ENCODE measurements at places on chromosomes 11 and 22. TPM values are rescaled to one million over a fixed set of nuclear protein-coding genes. Genes with fewer than 3 reads are reported as not detected.
A peak's percentile ranks its signal among the peaks of the same experiment; 100 is the strongest.

The LRRC74B gene
- not detected for total RNA-seq

The GRAP2 gene
- 3.5 TPM for total RNA-seq

The C11orf68 gene
- total RNA-seq, result 10.5 TPM

The OR4A16 gene
- total RNA-seq, result not detected

The DKK3 gene
- total RNA-seq, result 38.5 TPM

The LARGE2 gene
- total RNA-seq, result 4.2 TPM

The NPTXR gene
- total RNA-seq, result 4.1 TPM

The SIRT3 gene
- 63.7 TPM for total RNA-seq

- no peak overlapping the region for H3K4me3 ChIP-seq
- no peak for DNase-seq
- H3K4me1 ChIP-seq, result peaks cover 9% of the 10 kb centered on the region
- no peak overlapping the region for H3K27ac ChIP-seq
These were observed 80.6 kb upstream of the TIMP3 start for GRCh38 chr22:32720924-32721323.

- no peaks in the 10 kb centered on the region for H3K27me3 ChIP-seq
- H3K4me1 ChIP-seq, result peaks cover 4% of the 10 kb centered on the region
- H3K27ac ChIP-seq, result no peak overlapping the region
- no peak overlapping the region for H3K4me3 ChIP-seq
- DNase-seq, result no peak
These were observed 104.7 kb upstream of the RRM1 start for GRCh38 chr11:3989921-3990290.

DNA sequence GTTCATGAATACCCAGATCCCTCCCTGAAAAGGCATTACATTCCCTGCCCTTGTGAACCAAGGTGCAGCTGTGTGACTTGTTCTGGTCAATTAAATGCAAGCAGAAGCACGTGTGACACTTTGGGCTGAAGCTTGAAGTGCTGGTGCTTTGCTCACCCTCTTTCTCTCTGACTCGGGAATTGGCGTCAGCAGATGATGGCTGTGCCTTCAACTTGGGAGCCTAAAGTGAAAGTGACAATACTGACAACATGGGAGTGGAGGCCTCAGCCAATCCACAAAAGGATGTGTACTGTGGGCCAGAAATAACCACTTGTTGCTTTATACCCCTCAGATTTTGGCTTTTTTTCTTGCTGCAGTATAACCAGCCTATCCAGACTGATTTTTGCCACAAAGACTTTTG, 148.3 kb upstream of the THY1 start:
- DNase-seq, result no peak
- H3K36me3 ChIP-seq, result no peaks in the 10 kb centered on the region
- H3K4me3 ChIP-seq, result no peak overlapping the region
- H3K27me3 ChIP-seq, result no peaks in the 10 kb centered on the region
- H3K4me1 ChIP-seq, result peaks cover 4% of the 10 kb centered on the region

- no peaks in the 10 kb centered on the region for H3K4me1 ChIP-seq
- H3K36me3 ChIP-seq, result no peaks in the 10 kb centered on the region
- DNase-seq, result no peak
- H3K4me3 ChIP-seq, result no peak overlapping the region
- no peaks in the 10 kb centered on the region for H3K27me3 ChIP-seq
These were observed 350.7 kb upstream of the NARS2 start for GRCh38 chr11:78925387-78925786.

GRCh38 chr22:19448076-19448607, 631 bp upstream of the C22orf39 start:
- peaks cover 27% of the 10 kb centered on the region for H3K4me1 ChIP-seq
- H3K36me3 ChIP-seq, result peaks cover 26% of the 10 kb centered on the region
- H3K27ac ChIP-seq, result peak overlapping the region; percentile 96

DNA sequence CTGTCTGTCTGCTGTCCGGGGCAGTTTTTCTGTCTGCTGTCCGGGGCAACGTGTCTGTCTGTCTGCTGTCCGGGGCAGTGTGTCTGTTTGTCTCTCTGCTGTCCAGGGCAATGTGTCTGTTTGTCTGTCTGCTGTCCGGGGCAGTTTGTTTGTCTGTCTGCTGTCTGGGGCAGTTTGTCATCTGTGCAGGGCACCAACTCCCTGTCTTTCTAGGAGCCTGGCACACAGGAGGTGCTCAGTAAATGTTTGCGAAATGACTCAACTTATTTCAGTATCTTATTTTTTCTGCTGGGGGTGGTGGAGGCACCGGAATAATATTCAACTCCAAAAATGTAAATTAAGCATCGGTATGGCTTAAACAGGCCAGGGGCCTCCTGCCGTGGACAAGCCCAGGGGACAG, 12.0 kb upstream of the TTLL12 start:
- DNase-seq, result no peak
- no peaks in the 10 kb centered on the region for H3K36me3 ChIP-seq
- H3K27ac ChIP-seq, result no peak overlapping the region
- no peak overlapping the region for H3K4me3 ChIP-seq

DNA sequence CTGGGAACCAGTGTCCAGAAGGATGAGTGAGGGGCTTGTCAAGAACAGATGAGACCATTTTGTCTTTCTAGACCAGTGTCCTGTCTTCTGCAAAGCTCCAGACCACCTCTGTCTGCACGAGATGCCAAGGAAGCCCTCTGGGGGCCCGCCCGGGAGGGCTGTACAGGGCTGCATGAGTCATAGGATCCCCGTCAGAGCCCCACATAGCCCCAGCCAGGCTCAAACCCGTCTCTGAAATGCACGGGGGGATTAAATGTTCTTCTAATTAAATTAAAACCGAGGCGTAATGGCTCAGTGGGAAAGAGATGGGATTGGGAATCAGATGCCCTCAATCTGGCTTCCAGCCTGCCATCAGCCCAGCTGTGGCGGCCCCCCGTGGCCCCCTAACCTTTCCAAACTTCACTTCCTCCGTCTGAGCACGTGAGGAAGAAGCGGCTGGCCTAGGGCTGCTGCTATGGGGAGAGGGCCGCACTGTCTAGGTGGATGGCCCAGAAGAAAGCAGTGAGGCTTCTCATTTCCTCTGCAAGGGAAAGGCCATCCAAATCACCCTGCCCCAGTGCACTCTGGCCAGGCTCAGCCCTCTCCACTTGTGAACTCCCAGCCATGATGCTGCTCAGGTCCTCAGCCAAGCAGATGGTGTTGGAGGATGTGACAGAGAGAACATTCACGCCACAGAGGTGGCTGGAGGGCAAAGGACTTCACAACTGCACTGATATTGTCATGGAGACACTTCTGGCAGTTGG, 32.8 kb downstream of the KCNQ1OT1 start:
- peaks cover 58% of the 10 kb centered on the region for H3K36me3 ChIP-seq
- no peak overlapping the region for H3K4me3 ChIP-seq
- H3K27me3 ChIP-seq, result no peaks in the 10 kb centered on the region

DNA sequence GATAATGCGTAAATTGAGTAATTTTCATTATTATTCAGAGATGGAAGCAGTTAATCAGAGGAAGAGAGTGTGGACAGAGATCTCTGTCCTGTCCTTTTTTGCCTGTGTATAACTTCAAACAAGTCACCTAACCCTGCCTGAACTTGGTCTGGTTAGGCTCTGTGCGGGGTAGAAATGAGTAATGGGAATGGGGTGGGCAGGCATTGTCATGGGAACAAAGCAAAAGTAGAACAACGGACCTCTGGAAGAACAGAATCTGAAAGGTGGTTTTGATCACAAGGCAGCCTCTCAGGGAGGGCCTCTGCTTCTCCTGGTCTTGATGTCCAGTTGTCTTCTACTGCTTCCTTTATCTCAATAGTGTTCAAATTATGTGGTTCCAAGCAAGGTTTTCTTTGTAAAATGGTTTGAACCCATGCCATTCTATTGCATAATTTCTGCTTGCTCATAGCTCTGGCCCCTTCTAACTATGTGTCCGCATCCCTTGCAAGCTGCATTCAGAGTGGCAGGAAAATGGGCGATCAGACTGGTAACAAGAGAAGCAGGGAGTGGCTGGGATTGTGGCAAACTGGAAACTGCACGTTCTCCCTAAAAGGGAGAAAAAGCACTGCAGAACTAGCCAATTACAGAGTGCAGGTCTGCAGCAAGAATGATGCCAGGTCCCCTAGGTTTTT, 76.1 kb downstream of the PRR5L start:
- H3K4me3 ChIP-seq, result no peak overlapping the region
- DNase-seq, result no peak
- peaks cover 30% of the 10 kb centered on the region for H3K27me3 ChIP-seq
- peaks cover 13% of the 10 kb centered on the region for H3K4me1 ChIP-seq
- no peaks in the 10 kb centered on the region for H3K36me3 ChIP-seq
- H3K27ac ChIP-seq, result peak overlapping the region; percentile 76

GRCh38 chr11:61577383-61578118, 3.3 kb downstream of the SYT7 start:
- no peak overlapping the region for H3K27ac ChIP-seq
- no peaks in the 10 kb centered on the region for H3K36me3 ChIP-seq
- DNase-seq, result peak; percentile 74
- H3K4me3 ChIP-seq, result no peak overlapping the region
- peaks cover 41% of the 10 kb centered on the region for H3K27me3 ChIP-seq
- H3K4me1 ChIP-seq, result peaks cover 12% of the 10 kb centered on the region

DNA sequence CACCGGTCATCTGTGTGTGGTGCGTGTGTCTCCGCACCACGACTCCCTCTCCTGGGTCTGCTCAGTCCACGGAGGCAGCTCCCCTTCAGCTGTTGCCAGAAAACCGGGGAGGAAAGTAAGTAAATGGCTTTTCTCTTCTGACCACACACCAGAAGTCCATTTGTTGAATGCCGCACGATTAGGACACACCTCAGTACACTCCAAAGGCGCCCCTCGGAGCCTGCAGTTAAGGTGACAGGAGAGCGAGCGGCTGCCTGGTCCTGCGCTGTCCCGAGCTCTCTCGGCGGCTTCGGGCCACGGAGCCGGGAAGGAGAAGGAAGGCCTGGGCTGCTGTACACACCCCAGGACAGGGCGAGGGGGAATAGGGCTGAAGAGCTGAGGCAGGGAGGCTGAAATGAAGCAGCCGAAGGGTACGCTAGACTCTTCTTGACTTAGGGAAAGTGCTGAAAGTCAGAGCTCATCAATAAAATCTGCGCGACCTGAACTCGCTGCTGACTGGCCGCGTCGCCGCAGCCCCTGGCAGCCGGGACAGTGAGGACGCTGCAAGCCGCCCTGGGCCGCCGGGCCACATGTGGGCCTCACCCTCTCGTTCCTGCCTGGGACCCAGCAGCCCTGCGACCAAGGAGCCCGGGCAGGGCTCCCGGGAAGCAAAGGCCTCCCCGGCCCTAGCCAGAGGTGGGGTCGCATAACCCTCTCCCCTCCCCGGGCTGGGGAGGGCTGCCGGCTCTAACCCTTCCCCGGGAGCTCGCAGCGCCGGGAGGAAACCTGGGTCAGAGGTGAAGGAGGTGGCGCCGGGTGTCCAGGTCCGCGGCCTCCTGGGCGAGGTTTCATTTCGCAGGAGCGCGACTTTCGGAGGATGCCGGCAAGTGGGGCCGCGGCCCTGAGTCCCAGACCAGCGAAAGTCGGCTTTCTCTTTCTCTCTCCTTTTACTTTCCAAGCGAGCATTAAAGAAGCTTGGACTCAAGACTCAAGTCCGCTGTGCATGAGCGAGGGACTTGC, 1.6 kb upstream of the PAX6 start:
- peaks cover 69% of the 10 kb centered on the region for H3K27me3 ChIP-seq
- H3K4me3 ChIP-seq, result peak overlapping the region; percentile 56
- peaks cover 85% of the 10 kb centered on the region for H3K4me1 ChIP-seq
- H3K36me3 ChIP-seq, result no peaks in the 10 kb centered on the region

- no peaks in the 10 kb centered on the region for H3K27me3 ChIP-seq
- H3K4me1 ChIP-seq, result no peaks in the 10 kb centered on the region
- no peaks in the 10 kb centered on the region for H3K36me3 ChIP-seq
- no peak for DNase-seq
These were observed 37.2 kb upstream of the GRAMD1B start for GRCh38 chr11:123392844-123393243.

DNA sequence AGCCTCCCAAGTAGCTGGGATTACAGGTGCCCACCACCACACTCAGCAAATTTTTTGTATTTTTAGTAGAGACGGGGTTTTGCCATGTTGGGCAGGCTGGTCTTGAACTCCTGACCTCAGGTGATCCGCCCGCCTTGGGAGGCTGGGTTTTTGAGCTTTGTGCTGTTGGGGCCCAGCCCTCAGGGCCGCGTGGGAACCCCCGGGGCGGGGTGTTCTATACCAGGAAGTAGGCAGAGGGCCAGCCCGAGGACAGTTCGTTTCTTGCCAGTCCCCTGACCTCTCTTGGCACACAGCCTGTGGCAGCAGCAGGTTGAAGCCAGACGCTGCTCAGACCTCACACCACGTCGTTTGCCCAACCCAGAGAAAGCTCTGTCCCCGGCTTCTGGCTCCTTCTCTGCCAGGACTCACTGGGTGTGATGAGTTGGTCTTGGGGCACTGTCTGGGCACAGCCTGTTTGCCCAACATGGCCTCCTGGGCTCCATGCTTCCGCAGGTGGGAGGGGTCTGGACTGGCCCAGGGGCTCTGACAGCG, 24.9 kb upstream of the CHKA start:
- no peaks in the 10 kb centered on the region for H3K27me3 ChIP-seq
- DNase-seq, result peak; percentile 92
- peak overlapping the region; percentile 95 for H3K27ac ChIP-seq
- H3K36me3 ChIP-seq, result no peaks in the 10 kb centered on the region
- no peak overlapping the region for H3K4me3 ChIP-seq

DNA sequence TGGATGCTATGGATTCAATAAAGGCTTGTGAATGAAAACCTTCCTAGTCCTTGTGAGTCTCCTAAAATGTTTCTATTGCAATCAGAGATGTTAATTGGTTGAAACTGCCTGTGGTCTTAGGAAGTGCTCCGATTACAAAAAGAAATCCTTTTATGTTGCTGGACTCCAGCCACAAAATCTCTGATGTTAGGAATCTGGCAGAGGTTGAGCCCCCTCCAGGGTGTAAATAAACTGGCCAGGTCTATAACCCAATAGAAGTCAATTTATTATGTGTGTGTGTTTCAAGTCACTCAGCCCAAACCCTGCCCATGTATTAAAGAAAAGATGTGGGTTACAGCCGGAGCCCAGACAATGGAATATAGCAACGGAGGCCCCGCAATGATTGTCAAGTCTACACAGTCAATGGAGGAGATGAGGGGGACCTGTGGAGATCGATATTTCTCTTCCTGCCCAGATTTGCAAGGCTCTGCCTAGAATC, 218.1 kb upstream of the SORL1-AS1 start:
- H3K4me1 ChIP-seq, result peaks cover 18% of the 10 kb centered on the region
- H3K4me3 ChIP-seq, result no peak overlapping the region
- DNase-seq, result peak; percentile 45
- H3K27ac ChIP-seq, result peak overlapping the region; percentile 79
- H3K36me3 ChIP-seq, result no peaks in the 10 kb centered on the region

GRCh38 chr11:44763121-44763820, 36.5 kb downstream of the TSPAN18 start:
- no peak overlapping the region for H3K27ac ChIP-seq
- DNase-seq, result no peak
- H3K4me3 ChIP-seq, result no peak overlapping the region
- peaks cover 18% of the 10 kb centered on the region for H3K4me1 ChIP-seq
- no peaks in the 10 kb centered on the region for H3K36me3 ChIP-seq

DNA sequence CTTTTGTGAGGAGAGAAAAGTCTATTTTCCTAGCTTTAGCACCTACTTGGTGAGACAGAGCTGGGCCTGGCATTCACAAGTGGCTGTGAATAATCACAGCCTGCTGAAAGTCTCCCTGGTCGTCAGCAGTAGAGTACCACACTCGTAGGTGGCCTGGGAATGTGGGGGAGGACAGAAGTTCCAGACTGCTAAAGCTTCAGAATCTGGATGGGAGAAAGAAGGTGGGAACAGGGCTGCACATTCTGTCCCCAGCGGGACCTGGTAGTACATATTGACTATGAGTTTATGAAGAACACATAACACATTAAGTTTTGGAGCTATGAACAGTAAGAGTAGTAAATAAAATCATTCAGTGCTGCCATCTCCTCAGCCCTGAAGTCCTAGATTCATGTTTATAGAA, 19.0 kb upstream of the LIMK2 start:
- no peaks in the 10 kb centered on the region for H3K27me3 ChIP-seq
- H3K27ac ChIP-seq, result no peak overlapping the region
- no peak overlapping the region for H3K4me3 ChIP-seq
- no peaks in the 10 kb centered on the region for H3K4me1 ChIP-seq
- DNase-seq, result no peak
